ENCODE measurements at places on chromosomes 3 and 15.

DNA sequence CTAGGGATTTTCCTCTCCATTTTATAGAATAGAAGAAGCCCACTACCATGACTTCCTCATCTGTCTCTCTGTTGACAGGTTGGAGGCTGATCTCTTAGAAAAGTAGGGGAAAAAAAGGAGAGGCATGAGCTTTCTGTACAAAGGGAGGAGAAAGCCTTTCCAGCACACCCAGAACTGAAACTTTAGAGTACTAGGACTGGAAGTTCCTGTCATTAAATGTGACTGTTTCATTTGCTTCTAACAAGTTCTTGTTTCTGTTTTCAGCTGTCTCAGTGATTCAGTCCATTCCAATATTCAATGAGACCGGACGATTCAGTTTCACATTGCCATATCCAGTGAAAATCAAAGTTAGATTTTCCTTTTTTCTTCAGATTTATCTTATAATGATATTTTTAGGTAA is 39.0 kb downstream of the INTS14 start:
- DNase-seq: no peak

- DNase-seq: no peak
Observed at GRCh38 chr3:49529567-49529966, 24.7 kb upstream of the BSN start.

DNA sequence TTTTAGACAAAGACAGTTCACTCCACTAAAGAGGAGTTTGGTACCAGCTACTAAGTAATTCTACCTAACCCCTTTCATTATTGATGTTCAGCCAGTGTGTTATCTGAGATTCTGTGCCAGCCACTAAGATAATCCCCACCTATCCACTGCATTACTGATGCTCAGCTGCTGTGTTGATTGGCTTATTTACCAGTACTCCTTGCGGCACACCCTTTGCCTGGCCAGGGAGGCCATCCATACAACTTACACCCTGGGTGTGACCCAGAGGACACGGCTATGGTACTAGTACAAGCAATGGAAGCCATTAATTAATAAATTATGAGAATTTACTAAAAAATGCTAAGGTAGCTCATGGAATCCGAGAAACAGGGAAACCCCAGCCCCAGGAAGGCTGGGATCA is 290.7 kb upstream of the CTNNB1 start:
- DNase-seq: no peak

- DNase-seq: no peak
Observed at GRCh38 chr15:97023488-97023844, 693.0 kb downstream of the NR2F2 start.

GRCh38 chr3:59085976-59086375 is 36.2 kb upstream of the CFAP20DC start:
- DNase-seq: no peak
